ENCODE measurements at places on chromosomes 5 and 9. TPM values are rescaled to one million over a fixed set of nuclear protein-coding genes. Genes with fewer than 3 reads are reported as not detected.

GNAQ gene
- total RNA-seq: 22.7 TPM

- DNase-seq: peak; percentile 60
Measured at GRCh38 chr9:4077499-4078102, 222.3 kb downstream of the GLIS3 start.

PDE8B gene
- total RNA-seq: 0.36 TPM

DNA sequence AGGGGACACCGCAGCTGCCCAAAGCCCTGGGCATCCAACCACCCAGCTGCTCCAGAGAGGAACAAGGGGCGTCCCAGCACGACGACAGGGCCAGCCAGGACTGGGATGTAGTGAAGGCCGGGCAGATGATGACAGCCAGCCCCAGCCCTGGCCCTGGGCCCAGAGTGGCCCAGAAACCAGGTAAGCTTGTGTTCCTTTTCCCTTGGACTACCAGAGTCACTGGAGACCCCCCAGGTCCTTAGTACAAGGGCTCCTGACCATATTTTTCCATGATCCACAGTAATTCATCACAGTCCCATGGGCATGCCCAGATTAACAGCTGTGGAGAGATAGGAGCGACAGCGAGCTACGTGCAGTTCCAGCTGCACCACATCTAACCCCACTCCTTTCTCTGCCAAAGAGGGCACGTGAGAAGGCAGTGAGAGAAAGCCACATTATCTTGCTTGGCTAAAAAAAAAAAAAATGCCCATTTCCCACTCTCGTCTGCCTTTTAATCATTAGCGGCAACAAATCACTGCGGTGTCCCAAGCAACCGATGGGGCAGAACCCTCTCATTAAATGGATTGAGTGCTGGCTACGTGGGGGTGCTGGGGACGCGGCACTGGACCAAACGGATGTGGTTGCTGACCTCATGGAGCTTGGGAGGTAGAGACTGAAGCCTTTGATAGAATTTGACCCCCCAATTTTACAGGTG is 21.7 kb upstream of the SYNPO start:
- DNase-seq: no peak

- DNase-seq: no peak
Measured at GRCh38 chr5:172102218-172102870, 85.7 kb downstream of the STK10 start.

DNA sequence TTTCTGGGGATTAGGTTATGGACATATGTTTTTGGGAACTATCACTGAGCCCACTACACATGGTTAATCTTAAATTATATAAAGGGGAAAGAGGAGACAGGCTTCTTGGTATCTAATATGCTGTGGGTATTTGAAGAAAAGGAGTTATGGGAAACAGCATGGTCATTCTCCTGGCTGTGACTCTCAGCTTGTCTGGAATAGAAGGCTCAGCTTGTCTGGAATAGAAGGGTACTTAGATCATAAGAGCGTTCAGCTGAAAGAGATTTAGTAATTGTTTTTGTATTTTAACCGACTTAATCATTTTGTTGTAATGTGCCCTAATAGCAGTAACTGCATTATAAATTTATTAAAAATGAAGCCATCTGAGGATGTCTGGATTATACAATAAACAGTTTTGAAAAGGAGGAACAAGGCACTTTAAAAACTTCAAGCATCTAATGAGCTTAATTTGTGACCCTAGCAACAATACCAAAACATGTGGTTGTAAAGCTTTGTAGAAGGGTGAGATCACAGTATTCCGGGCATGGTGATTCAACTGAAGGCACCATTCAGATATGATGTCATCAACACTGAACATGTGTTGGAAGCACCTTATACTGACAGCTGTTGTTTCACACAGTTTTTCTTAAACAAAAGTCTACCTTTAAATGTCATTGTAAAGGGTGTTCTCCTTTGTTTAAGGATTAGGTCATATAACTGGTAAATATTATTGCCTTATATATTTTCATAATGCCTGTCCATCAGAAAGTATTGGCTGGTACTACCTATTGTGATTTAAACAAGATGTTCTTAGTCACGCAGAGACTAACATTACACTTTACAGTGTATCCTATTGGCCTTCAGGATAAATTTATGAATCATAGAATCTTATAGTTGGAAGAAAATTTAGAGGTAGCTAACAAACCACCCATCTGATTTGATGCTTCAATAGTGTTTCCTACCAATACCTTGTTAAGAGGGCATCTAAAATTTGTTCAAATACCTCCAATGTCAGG is 2174.1 kb upstream of the WWC1 start:
- DNase-seq: no peak

- no peak for DNase-seq
Measured at GRCh38 chr9:90240541-90240940, 402.1 kb downstream of the DIRAS2 start.

- no peak for DNase-seq
Measured at GRCh38 chr5:63727583-63727982, 234.7 kb downstream of the HTR1A start.

ZBED3 gene
- total RNA-seq: 11.4 TPM

DNA sequence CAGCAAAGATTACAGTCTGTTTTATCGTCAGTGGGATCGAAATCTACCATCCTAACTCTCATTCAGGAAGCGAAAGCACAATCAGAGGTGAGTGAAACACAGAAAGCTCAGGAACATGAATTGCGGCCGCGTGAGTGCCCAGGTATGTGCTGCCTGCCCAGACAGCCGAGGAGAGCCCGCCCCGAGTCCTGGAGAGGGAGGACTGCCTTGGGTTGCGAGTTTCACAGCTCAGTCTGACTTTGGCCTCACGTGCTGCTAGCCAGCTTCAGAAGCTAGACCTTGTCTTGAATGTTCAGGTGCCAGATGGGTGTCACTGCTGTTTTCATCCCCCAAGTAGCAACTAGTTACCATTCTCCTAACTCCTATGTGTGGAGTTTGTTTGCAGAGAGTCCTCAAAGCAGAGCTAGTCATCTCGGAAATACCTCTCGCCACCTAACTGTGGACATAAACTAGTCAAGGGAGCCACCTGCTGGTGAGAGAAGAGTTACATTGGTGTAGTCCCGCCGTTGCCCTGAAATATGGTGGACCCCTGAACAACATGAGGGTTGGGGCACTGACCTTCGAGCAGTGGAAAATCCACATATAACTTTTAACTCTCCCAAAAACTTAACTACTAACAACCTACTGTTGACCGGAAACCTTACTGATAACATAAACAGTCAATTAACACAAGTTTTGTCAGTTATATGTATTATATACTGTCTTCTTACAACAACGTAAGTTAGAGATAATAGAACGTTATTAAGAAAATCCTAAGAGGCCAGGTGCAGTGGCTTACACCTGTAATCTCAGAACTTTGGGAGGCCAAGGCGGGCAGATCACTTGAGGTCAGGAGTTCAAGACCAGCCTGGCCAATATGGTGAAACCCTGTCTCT is 80.9 kb downstream of the GOLPH3 start:
- peak; percentile 74 for DNase-seq

BNC2 gene
- total RNA-seq: 0.32 TPM

DNA sequence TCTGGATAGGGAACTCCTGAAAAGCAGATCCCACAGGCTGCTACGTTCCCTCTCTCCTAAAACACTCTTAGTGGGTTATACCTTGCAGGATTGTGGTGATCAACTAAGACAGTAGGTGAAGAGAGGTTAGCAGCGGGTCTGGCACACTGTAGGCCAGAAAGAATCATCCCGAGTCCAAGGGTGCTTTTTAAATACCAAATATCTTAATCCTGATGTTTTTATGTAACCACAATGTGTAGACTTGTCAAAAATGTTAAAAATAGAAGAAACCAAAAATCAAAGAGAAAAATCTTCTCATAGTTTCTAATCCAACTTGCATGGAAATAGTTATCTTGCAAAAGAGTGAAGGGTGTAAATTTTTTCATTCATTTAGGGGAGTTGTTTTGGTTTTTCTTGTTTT is 52.3 kb upstream of the IFNK start:
- DNase-seq: no peak

RUSC2 gene
- 5.3 TPM for total RNA-seq
